ENCODE measurements at places on chromosomes 7 and 10.
A peak's percentile ranks its signal among the peaks of the same experiment; 100 is the strongest.

DNA sequence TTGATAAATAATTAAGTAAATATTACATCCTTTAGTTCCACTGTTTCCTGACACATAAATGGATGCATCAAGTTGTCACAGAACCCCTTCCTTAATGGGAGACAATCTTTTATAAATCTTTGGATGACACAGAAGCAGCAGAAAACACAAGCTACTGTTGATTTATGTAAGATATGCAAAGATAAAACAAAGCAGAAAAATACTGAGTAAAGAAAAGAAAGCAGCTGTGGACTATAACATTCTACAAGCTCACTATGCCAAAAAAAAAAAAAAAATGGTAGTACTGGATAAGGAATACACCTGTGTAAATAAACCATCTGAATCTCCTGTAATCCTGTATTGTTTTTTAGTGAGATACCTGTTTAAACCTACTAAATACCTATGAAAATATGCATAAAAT is 92.0 kb upstream of the FAM180A start:
- DNase-seq: no peak

GRCh38 chr7:111639934-111640333 is 77.6 kb upstream of the IMMP2L start:
- peak; percentile 25 for DNase-seq

- no peak for DNase-seq
These were observed 16.2 kb upstream of the NME8 start for GRCh38 chr7:37832194-37832593.

GRCh38 chr7:4164556-4164955 is 517.5 kb upstream of the FOXK1 start:
- no peak for DNase-seq

- no peak for DNase-seq
These were observed 683.9 kb downstream of the MAGI2 start for GRCh38 chr7:78769481-78770101.

Measured in fibroblast of skin of right quadriceps (primary cell).